Fibroblast of skin of back (primary cell): ENCODE measurements at places on chromosomes 3 and 15.

DNA sequence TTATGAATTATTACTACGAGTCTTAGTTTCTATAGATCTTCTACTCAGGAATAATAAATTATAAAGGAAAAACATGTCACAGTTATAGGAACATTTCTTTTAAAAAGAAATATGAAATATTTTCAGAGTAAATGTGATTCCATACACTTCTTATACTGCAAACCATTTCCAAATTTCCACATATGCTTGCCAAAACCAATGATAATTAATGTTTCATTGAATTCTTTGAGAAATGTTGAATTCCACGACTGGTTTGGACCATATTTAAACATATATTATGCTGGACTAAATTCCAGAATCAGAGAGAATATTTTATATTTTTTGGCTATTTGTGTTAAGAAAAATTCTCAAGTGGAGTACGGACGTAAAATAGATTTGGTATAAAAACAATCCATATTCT, 144.6 kb downstream of the EPHA3 start:
- DNase-seq: no peak

GRCh38 chr15:71509139-71509538, 301.2 kb upstream of the NR2E3 start:
- no peak for DNase-seq

DNA sequence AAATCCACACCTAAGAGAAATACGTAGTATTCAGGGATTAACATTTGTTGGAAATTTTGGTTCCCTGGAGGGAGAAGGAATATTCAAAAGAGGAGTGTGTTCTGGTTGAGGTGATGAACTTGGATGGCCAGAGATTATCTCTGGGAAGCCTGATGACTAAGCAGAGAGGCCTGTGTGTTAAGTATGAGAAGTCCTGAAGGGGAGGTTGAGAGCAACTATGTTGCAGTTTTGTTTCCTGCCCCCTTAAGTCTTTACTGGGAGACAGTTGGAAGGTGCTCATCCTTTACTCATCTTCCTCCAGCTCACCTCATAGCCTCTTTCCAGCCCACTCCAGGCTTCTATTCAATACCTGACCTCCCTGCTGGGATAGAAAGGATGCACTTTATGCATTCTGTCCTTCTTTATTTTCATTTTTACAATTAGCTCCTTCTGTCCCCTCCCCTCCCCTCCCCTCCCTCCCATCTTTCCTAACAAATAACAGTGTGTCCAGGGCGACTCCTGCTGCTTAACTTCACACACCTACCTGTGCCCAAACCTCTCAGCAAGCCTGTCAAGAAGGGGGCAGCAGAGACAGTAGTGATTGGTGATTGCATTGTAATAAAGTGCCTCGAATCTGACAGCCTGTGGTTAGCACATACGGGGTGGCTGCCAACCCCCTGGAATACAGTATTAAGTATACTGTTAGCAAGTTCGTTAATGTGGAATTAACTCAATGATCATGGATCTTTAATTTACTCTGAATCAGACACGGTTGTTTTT, 11.9 kb downstream of the RAP2B start:
- DNase-seq: peak; percentile 71

DNA sequence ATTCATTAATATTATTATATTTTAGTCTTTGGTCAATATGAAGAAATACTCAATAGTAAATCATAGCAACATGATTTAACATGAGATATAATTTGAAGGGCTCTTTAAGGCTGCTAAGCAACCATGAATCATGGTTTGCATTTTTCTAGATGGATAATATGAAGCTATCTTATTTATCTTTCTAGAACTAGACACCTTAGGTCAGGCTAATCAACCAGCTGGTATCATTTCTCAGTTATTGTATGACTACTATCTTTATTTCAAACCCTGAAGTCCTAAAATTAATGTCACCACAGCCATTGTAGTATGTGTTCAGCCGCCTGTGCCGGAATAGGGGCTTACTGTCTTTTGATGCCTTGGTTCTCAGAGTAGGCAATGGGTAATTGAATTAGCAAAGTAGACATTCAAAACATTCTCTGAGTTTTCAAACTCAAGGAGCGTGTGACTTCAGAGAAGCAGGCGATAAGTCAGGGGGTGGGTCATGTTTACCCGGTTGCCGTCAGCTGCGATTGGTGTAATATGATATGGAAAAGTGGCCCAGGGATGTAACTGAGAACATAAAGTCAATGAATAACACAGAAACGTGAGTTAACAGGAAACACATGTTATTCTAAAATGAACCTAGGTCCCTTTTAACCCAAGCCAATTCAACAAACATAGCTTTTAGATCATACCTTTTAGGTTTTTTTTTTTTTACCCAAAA, 93.4 kb upstream of the CTDSPL start:
- DNase-seq: peak; percentile 36

DNA sequence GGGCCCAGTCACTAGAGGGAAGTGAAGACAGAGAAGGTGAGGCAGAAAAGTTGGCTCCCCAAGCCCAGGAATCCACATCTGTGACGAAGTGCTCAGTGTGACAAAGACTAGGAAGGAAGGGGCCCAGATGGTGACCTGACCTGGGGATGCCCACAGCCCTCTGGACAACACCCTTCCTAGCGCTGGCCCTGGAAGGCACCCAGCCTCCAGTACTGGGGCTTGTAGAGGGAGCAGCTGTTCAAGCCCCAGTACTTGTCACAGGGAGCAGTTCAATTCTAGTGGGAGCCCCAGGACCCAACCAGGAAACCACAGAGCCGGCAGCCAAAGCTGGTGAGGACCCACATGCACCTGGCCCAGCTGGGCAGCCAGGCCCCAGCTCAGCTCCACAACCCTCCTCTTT, 190.8 kb downstream of the XXYLT1 start:
- DNase-seq: no peak

GRCh38 chr3:100606894-100607512, 2.4 kb upstream of the ADGRG7 start:
- DNase-seq: no peak

DNA sequence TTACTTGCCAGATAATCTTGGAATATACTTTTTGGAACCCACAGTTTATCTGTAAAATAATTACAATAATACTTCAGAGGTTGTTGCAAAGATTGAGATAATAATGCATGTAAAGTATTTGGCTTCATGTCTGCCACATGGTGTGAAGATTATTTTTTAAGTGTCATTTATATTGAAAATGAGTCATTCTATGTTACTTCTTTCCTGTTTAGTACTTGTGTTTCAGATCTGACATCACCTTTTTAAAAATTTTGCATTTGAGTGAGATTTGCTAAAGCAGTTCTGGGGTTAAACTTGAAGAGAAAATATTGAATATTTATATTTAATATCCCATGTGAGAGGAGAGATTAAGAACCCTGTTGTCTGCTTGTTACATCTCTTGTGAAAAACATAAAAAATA, 31.2 kb downstream of the IQGAP1 start:
- DNase-seq: no peak

- no peak for DNase-seq
Measured at GRCh38 chr15:89201465-89202005, 19.8 kb downstream of the RLBP1 start.

DNA sequence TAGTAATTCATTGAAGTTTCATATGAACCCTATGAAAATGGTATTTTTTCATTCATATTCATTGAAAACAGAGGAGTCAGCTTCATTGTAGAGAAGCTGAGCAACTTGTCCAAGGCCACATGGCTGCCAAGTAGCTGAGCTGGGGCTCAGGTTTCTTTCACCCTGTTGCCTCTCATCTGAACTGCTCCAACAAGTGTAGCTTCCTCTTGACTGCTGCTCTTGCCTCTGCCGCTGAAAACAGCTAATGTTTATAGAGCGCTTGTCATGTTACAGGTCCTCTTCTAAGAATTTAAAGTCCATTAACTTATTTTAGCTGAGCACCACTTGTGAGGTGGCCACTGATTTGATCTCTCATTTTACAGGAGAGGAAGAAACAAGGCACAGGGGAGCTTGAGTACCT, 81.1 kb downstream of the PDCD6IP start:
- DNase-seq: no peak

DNA sequence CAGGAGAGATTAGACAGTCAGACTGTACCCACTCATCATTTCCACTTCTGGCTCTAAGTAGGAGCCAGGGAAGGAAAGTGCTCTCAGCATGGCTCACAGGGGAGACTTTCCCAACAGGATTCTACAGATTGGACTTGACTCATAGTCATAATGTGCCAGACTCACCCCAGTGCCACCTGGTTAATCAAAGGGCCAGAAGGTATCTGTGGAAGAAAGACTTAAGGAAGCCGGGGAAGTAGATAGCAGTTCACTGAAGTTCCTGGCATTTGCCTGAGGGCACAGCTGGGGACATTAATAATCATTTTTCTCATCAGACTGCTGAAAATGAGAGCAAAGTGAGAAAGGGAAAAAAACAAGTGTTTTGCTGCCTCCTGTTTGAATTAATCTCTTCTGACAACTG, 717.5 kb downstream of the TUSC7 start:
- DNase-seq: no peak

- no peak for DNase-seq
Measured at GRCh38 chr3:113255100-113255853, 43.9 kb downstream of the BOC start.

DNA sequence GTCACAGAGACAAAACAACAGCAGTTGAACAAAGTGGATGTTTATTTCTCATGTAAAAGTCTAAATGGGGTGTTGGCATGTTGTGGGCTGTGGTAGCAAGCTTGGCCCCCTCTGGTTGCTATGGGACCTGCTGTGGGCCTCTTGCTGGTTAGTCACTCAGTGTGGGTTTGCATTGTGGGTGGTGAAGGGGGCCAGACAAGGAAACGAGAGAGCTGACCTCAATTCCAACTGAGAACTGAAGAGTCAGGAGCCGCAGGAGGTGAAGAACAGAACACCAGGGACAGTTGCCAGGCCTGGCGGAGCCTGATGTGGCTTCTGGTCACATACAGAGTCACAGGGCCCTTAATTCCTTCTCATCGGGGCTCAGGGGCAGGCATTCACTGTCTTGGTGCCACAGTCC, 1.9 kb upstream of the ADPGK start:
- peak; percentile 87 for DNase-seq

GRCh38 chr3:37667335-37667734, 194.3 kb upstream of the CTDSPL start:
- DNase-seq: no peak

GRCh38 chr15:78855746-78856145, 16.9 kb upstream of the MORF4L1 start:
- DNase-seq: peak; percentile 97

- no peak for DNase-seq
Measured at GRCh38 chr15:66609876-66610275, 44.1 kb upstream of the LCTL start.

- no peak for DNase-seq
Measured at GRCh38 chr3:107045791-107046190, 331.4 kb upstream of the CCDC54 start.

DNA sequence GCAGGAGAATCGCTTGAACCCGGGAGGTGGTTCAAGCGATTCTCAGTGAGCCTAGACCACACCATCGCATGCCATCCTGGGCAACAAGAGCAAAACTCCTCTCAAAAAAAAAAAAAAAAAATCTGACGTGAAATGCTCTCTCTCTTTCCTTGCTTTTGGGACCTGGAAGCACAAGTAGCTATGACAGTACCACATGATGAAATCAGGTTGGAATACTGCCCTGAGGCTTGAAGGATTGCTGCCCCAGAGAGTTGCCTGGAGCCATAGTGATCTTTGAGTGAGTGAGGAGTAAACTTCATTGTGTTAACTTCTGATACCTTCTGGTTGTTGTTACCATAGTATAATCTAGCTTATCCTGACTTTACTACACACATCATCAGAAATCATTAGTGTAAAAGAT, 23.3 kb downstream of the AKAP13 start:
- DNase-seq: peak; percentile 66

DNA sequence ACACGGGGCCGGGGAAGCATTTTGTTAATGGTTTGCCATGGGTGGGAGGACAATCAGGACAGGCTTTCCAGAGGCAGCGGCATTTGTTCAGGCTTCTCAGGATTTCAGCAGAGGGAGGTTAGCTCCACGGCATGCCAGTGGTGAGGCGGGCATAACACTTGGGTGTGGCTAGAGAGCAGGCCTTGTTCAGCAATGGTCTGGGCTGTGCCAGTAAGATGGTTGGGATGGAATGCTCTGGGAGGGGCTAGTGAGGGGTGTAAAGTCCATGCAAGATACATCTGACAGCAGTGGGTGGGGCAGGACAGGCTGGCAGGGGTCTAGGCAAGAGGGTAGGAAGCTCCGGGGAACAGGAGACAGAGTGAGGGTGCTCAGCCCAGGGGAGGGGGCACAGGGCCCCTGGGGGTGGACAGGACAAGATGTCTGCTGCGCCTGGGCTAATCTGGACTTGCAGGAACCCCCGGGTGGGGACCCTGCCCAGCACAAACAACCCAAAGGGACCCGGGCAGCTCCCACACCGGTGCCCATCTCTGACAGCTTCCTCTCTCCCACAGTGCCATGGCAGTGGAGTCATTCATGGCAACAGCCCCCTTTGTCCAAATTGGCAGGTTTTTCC, 8.4 kb downstream of the TMEM43 start:
- no peak for DNase-seq

GRCh38 chr3:30353711-30354467, 252.5 kb upstream of the TGFBR2 start:
- no peak for DNase-seq

GRCh38 chr3:126888186-126888760, 94.6 kb upstream of the PLXNA1 start:
- DNase-seq: no peak

DNA sequence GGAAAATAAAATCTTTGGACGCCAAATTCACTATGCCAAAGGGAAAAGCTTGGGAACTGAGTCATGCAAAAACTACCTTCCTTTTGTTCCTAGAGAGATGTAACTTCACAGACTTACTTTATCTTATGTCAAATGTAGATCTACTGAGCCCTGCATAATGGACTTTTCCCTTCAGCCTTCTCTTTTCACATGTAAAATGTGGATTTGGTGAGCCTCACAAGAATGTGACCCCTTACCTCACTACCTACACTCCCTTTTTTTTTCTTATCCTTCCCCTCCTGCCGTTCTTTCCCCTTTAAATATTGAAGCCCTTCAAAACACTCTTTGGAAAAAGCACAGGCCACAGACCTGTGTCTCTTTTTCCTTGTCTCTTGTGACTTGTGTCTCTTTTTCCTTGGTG, 14.0 kb upstream of the PCCB start:
- DNase-seq: no peak

DNA sequence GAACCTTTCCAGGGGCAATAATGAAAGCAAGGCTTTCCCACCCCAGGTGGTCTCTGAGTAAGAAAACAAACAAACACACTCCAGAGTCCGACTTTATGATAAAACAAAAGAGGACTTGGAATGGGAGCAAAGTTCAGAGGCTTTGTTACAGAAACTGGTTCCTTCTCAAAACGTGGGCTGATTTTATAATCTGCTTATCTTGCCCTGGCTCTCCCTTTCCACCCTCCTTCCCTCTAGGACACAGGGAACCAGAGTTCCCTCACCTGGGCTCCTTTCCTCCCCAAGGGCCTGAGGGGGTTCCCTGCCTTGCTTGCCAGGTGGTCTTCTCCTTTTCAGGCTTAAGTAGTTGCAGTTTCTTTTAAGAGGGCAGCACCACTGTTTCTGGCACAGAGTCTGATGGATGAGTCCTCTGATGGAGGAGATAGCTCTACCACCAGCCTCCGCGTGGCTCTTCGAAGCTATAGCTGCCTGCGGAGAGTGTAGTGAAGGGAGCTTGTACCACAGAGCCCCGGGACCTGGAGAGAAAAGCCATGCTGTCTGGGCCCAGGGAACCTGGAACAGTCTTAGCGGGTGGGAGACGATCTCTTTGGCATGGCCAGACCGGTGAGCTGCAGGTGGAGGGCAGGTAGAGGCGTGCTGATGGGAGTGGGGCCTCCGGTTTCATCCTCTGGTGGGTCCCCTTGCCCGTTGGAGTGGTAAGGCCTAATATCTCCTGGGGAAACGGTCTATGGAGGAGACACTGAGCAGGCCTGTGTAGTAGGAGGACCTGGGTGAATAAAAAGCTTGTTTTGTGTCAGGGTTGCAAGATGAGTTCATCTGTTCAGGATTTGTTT, 68.7 kb downstream of the SMAD6 start:
- DNase-seq: no peak

- DNase-seq: no peak
Measured at GRCh38 chr3:84974347-84974746, 15.6 kb downstream of the CADM2 start.
